CD4-positive, alpha-beta T cell treated with Interleukin-17A for 1 hour (primary cell): ENCODE measurements at places on chromosomes 6 and 20.
A peak's percentile ranks its signal among the peaks of the same experiment; 100 is the strongest.

GRCh38 chr6:166769648-166770047 is 142.6 kb upstream of the RPS6KA2 start:
- DNase-seq: no peak

DNA sequence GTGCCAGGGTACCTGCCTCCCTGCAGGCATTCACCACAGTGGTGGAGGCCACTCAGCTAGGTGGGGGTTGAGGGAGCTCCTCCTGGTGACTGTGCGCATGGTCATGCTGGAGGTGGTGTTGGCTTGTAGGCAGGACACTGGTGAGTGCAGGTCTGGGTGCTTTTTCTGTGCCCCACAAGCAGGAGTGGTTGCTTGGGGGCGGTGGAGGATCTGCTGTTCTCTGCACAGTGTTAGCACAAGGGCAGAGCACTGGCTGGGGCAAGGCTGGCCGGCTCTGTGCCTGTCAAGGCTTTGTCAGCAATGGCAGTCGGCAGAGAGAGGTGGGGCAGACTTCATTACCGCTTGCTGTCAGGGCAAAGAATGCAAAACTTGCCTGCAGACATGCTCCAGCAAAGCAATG is 632.1 kb upstream of the ID4 start:
- DNase-seq: no peak

- no peak for DNase-seq
Observed at GRCh38 chr20:3734111-3734843, 1.8 kb downstream of the HSPA12B start.

GRCh38 chr6:32852844-32853540 is 512 bp downstream of the TAP1 start:
- DNase-seq: peak; percentile 63

DNA sequence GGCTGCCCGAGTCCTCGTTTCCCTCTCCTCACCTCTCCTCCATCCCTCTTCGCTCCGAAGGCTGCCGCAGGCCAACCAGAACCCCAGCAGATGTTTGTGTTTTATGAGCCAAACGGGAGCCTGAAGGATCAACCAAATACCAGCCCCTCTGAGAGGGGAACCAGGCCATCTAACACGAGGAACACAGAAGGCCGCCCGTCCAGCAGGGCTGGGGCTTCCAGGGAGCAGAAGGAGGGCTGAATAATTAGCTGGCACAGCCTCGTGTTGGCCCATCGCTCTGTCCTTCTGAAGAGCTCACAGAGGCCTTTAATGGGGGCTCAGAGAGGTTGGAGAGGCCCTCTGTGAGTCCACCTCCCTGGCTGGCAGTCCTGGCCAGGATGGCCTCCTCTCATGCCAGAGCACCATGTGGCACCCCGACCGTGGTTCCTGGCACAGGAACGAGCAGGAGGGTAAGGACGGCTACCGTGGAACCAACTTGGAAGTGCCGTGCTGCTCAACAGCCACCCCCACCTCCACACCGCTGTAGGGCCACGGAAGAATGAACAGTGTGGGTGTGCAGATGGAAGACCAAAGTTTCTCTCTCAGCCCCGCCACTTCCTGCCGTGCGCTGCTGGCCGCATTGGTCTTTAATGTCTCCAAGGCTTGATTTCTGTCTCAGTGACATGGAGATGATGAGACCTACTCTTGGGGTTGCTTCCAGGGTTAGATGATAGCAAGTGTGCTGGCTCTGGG is 155.2 kb downstream of the SCML4 start:
- no peak for DNase-seq

DNA sequence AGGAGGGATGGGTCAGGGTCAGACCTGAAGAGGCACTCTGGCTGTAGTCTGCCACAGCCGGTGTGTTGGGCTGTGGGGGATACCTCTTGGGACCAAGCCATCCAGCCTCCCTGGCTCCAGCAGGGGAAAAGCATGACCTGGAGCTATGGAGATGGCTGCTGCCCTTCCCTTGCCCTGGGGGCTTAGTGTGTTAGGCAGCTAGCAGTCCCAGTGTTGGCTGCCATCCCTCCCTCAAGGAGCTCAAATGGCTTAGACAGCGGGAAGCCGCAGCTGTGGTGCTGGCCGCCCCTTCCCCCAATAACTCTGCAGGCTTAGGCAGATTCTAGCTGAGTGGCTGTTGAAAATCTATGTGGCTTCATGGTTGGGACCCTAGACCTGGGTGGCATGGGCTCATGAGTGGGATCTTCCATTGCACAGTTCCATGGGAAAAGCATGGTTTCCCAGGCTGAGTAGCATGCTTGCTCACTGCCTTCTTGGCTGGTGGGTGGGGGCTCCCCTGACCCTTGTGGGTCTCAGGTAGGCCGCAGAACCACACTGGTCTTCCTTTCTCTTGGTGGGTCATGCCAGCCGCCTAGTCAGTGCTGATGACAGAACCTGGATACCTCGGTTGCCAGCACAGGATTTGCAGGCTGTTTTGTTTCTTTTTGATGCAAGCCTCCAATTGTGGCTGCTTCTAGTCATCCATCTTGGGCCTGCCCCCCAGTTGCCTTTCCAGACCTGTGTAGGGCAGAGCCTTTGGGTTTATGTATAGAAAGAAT is 69.0 kb upstream of the AHI1 start:
- DNase-seq: no peak

DNA sequence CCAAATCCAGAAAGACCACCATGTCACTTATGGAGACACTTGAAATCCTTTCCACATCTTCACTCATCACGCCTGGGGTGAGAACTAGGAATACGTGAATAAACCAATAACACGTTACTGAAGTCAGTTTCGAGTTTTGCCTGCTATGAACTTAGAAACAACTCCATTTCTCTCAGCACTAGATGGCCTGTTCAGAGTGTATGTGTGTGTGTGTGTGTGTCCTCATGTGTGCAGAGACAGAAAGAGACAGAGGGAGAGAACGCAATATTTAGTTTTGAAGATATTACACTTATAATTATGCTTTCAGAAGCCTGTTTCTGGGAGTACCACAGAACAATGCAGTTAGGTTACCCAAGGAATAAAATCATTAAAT is 81.2 kb upstream of the CCN6 start:
- peak; percentile 37 for DNase-seq

DNA sequence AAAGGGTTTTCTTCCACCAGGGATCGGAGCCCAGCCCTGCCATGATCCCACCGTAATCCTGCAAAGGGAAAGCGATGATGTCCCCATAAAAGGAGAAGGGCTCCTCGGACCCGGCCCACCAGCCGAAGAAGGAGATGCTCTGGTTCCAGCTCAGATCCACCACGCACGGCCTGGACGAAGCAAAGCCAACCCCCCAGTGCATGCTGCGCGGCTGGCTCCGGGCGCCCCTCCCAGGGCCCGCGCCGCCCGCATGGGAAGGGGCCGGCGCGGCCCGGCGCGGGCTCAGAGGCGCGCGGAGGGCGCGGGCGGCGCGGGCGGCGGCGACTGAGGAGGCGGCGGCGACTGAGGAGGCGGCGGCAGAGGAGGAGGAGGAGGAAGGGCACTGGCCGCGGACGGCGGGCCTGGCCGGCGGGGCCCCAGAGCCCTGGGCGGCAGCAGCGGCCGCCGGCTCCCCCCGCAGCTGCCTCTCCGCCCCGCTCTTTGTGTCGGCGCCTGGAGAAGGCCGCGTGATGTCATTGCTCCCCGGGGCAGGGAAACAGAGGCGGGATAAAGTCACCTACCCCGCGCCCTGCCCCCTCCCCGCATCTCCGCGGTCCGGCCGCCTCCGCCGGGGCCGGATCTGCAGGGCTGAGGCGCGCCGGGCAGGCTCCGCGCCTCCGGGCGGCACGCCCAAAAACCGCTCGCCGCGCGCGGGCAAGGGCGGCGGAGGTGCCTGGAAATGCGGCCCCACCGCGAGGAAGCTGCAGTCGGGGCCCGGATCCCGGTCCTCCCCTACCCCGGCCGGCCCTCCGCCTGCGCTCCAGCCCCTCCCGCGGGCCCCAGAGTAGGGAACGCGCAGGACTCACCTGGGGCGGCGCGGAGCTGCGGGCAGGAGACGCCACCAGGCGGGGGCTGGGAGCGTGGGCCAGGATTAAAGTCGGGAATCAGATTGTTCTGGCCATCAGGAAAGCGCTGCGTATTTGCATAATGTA is at the start of gene FAXC:
Gene FAXC, minus strand, starts transcription at position 504 of the 971 bp plus-strand sequence. Its CDS starts 302 bp downstream, at position 202.
- DNase-seq: no peak

DNA sequence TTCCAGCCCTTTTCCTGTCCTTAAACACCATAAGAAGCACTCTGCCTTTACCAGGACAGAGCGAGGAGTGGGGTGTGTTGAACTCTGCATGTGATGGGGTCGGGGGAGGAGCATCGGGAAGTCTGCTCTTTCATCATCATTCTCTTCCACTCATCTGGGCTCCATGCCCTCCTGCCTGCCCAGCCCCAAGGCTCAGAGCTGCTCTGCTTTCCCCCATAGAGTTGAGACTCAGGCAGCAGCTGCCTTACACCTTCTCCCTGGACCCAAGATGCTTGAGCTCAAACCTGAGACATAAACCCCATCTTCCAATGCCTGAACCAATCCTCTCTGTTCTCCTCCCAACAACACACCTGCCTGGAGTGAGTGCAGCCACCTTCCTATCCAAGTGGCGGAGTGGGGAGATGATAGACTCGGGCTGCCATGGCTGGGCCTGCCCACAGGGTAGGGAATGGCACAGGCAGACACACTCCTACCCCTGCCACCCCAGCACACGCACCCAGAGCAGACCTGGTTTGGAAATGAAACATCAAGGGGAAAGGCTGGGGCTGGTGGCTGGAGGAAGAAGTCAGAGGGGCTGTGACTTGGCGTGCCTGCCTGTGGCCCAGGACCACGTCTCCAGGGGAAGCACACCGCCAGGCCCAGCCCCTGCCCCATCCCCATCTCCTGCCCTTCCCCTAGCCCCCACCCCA is 28.4 kb downstream of the TFEB start:
- no peak for DNase-seq

DNA sequence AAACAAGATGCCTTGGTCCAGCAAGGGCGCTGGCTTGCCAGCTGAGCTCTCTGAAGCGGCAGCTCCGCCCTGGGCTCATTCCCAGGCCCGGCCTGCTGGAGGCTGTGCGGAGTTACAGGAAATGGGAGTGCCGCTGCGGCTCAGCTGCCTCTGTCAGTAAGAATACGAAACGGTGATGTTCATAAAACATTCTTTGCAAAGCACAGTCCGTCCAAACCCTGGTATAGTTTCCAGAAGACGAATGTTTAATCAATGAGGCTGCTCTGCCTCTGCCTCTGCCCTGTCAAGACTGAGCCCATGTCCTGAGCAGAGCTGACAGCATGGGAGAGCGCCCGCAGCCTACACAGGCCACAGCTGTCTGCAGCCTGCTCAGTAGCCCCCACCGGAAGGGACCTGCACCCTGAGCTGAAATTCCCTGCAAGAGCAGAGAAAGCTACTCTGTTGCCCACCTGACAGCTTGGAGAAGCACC is 153.3 kb upstream of the SNX9 start:
- DNase-seq: no peak

- peak; percentile 12 for DNase-seq
Observed at GRCh38 chr6:11978169-11978987, 33.7 kb upstream of the HIVEP1 start.

DNA sequence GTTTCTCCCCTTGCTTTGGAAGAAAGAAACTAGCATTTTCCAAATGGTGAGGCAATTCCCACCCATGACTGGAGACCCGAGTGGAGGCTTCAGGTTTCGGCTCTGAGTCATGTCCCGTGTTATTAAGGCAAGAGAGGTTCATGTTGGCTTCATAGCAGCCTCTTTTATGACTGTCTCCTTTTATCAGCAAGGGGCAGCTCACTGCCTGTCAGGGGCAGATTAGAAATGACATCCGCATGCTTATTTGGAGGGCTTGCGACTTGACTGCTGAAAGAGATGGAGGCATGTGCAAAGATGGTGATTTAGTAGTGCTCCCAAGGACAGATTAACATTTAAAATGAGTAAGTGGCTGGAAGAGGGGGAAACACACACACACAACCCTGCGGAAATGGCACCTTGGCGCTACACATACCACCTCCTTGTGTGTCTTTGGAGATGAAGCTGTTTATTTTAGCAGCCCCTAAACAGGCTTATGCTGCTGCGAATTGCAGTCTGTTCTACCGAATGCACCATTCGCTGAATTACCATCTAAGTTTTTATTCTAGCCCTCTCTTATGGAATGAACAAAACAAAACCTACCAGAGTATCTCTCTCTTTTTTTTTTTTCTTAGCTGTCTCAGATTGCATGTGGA is 52.1 kb upstream of the VSTM2L start:
- DNase-seq: no peak

DNA sequence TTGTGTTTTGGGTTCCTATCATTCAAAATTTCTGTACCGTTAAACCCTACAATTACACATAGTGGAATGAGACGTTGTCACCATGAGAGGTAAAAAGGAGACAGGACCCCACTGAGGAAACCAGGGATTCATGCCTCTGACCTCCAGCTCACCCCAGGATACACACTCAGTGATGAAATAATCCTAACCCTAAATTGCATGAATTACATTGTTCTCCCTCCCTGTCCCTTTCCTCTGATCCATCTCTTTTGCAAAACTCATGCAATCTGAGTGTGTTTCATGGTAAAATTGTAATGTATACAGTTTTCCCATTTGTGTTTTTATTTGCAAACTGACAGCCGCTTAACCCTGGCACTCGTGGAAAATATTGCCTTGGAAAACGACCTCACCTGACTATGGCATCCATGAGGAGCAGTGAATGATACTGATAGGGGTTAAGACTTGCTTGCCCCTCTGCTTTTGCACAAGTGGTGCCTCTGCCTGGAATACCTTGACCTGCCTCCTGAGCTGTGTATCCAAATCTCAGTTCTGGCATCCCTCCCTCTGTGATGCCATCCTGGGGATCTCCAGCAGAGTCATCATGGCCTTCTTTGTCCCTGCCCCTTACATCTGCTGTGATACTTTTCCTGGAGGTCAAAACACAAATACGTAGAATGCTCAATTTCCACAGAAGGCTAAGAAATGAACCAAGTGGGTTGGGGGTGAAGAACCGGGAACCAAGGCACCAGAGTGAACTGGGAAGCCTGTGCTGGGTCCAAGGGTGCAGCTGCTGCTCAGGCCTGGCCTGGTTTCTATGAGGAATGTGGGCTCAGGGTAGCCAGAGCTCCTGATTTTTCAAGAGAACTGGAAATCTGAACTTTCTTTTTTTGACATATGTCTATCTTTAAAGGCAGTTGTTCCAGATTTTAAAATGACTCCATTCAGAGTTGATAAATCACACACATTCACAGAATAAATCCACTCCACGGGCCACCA is 211.6 kb upstream of the ZNF217 start:
- no peak for DNase-seq

DNA sequence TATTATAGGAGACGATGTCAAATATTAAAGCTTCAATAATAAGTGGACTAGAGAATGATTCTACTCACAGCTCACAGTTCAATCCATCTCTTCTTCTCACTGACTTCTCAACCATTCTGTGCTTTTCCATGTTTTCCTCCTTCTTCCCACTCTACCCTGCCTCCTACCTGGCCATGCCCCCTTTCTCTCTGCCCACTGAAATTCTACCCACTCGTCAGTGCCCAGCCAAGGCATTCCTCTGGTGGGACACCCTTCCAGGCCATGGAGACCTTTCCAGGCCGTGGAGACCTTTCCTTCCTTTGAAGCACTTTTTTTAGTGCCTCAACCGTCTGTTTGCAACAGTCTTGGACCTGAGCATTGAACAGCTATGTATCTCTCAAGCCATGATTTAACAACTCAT is 18.5 kb downstream of the BACH2 start:
- DNase-seq: no peak

- DNase-seq: no peak
Observed at GRCh38 chr6:83872386-83873118, 13.1 kb downstream of the CYB5R4 start.

GRCh38 chr20:53716395-53716794 is 122.8 kb upstream of the ZNF217 start:
- no peak for DNase-seq

- DNase-seq: no peak
Observed at GRCh38 chr6:143218233-143218632, 157.5 kb downstream of the AIG1 start.
